ENCODE measurements at places on chromosomes 6 and 20. TPM values are rescaled to one million over a fixed set of nuclear protein-coding genes. Genes with fewer than 3 reads are reported as not detected.

DNA sequence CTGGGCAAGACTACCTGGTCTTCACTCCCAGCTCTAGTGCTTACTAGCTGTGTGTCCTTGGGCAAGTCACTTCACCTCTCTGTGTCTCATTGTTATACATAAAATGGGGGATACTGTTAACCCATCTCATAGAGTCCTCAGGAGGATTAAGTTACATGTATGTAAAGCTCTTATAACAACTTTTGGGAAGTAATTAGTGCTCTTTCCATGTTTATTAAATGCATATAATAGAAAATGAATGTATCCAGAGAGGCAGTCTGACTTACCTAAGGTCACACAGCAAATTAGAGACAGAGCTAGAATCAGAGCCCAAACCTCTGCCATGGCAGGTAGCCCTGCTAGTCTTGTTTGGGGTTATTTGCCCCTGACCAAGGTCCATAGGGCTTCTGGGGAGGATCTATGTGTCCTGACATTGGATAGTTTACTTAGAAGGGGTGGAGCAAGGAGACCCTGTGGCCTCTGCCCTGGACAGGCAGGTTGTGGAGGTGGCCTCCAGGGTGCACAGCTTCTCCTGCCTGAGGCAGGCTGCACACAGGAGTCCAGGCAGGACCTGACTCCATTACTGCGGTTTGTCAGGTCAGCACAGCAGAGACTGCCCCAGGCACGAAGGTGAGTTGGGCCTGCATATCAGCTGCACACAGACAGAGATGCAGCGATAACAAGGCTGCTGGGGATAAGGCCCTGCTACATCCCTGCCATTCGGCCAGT, 8.4 kb upstream of the MAPK13 start:
- no peak overlapping the region for H3K27ac ChIP-seq
- H3K36me3 ChIP-seq, result no peaks in the 10 kb centered on the region
- no peak for DNase-seq
- H3K27me3 ChIP-seq, result no peaks in the 10 kb centered on the region
- no peak overlapping the region for H3K4me3 ChIP-seq
- no peaks in the 10 kb centered on the region for H3K4me1 ChIP-seq

KHDRBS2 gene
- 6.3 TPM for total RNA-seq

GRCh38 chr6:62367601-62368000, 81.6 kb upstream of the KHDRBS2 start:
- no peaks in the 10 kb centered on the region for H3K27me3 ChIP-seq
- H3K4me3 ChIP-seq, result no peak overlapping the region
- DNase-seq, result peak; percentile 4

DNA sequence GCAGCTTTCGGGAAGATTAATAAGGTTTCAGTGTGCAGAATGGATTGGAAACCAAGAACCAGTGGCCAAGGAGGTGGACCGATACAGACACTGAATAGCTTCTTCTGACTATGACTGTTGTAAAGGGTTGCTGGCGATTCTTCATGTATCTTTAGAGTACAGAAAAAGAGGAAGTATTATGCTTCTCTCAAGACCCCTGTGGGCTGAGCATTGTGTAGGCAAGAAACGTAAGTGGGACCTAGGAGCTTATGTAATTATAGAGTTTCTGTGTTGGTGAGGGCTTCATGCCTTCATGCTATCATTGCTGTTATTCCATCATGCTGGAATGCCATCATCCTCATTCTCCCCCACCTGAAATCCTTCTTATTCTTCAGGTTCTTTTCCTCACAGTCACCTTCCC, 105.4 kb upstream of the AKIRIN2 start:
- no peaks in the 10 kb centered on the region for H3K4me1 ChIP-seq
- no peaks in the 10 kb centered on the region for H3K36me3 ChIP-seq
- H3K27me3 ChIP-seq, result no peaks in the 10 kb centered on the region
- DNase-seq, result no peak
- H3K27ac ChIP-seq, result no peak overlapping the region

PRICKLE4 gene
- 6.9 TPM for total RNA-seq

GRCh38 chr6:137490006-137490905, 3.9 kb downstream of the OLIG3 start:
- H3K27ac ChIP-seq, result no peak overlapping the region
- H3K4me3 ChIP-seq, result no peak overlapping the region
- peaks cover 22% of the 10 kb centered on the region for H3K4me1 ChIP-seq
- peak; percentile 16 for DNase-seq
- peaks cover 19% of the 10 kb centered on the region for H3K27me3 ChIP-seq

DNA sequence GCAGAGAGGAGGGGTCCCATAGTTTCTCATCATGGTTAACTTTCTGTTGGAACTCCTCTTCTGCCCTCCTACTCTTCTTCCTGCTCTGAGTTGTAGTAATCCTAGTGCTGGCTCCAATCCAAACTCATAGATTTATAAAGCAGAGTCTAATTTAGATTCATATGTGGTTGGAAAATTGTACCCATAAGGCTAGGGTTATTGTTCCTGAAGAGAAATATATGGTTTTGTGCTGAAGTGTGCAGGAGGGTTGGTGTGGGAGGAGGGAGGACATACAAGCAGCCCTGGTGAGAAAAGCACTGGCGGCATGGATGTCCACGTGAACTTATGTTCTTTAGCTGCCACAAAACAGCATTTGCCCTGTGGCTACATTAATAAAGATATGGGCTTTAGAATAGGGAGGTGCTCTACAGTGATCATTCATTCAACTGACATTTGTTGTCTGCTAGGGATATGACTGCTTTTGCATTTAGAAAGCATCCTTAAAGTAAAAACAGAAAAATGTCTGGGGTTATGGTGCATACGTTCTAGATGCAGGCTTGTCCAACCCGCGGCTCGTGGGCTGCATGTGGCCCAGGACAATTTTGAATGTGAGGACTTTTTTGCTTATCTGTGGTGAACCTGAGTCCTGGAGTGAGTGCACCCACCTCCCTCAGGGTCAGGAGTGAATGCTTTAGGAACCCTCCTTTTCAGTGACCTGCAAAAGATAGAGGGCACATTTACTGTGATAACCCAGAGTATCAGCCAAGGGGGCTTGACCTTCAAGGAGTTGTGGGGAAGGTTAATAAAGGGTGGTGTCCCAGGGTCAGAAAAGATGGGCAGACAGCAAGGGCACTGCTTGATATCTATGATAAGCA, 4.1 kb downstream of the HLA-A start:
- H3K4me3 ChIP-seq, result no peak overlapping the region
- H3K36me3 ChIP-seq, result peaks cover 5% of the 10 kb centered on the region
- H3K27ac ChIP-seq, result no peak overlapping the region
- H3K4me1 ChIP-seq, result peaks cover 10% of the 10 kb centered on the region

- H3K27ac ChIP-seq, result no peak overlapping the region
- no peaks in the 10 kb centered on the region for H3K36me3 ChIP-seq
- H3K27me3 ChIP-seq, result no peaks in the 10 kb centered on the region
- peaks cover 2% of the 10 kb centered on the region for H3K4me1 ChIP-seq
- H3K4me3 ChIP-seq, result no peak overlapping the region
- DNase-seq, result peak; percentile 37
Measured at GRCh38 chr6:41288030-41288753, 1.7 kb upstream of the TREM1 start.

DNA sequence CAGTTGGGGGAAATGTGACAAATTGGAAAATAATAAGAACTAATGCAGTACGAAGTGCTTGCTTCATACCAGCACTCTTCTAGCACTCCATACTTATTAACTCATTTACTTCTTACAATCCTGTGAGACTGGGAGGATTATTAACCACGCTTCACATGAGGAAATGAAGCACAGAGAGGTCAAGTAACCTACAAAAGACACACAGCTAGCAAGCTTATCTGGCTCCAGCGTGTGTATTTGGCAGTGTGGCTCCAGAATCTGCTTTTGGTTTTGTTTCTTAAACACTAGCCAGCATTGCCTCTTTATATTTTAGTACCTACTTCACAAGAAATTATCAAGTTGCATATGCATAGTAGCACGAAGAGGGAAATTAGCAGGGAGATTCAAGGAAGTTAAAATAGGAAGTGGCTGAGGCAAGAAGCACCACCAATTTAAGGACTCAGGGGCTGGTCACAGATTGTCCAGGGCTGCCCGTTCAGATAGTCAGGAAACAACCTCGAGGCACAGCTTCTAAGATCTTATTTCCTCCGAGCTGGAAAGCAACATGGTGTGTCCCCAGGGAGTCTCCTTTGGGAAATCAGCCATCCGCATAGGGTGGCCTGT, 302.7 kb upstream of the PRDM1 start:
- no peak for DNase-seq
- H3K4me1 ChIP-seq, result no peaks in the 10 kb centered on the region
- H3K4me3 ChIP-seq, result no peak overlapping the region

DNA sequence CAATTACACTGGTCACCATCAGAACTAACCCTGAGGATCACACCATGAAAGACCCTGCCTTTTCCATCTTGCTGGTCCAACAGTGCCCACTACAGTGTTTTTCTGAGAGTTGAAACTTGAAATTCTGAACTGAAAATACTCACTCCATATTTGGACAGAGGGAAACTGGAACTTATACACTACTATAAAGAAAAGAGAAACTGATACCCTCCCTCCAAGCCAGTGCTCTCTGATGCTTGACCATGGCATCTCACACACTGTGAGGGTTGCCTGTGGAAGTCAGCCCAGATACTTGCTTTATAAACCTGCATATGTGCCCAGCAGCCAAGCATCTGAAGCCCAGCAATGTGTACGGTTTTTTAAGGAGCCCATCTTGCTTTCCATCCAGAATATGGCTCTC, 108.7 kb downstream of the FOXA2 start:
- H3K27ac ChIP-seq, result no peak overlapping the region
- H3K36me3 ChIP-seq, result no peaks in the 10 kb centered on the region
- no peak for DNase-seq
- no peak overlapping the region for H3K4me3 ChIP-seq
- H3K4me1 ChIP-seq, result no peaks in the 10 kb centered on the region

GRCh38 chr20:55375920-55376319, 629.4 kb downstream of the CBLN4 start:
- DNase-seq, result no peak
- no peak overlapping the region for H3K4me3 ChIP-seq
- no peaks in the 10 kb centered on the region for H3K27me3 ChIP-seq
- H3K36me3 ChIP-seq, result no peaks in the 10 kb centered on the region

SNTA1 gene
- total RNA-seq, result 5.0 TPM

COL10A1 gene
- not detected for total RNA-seq

DNA sequence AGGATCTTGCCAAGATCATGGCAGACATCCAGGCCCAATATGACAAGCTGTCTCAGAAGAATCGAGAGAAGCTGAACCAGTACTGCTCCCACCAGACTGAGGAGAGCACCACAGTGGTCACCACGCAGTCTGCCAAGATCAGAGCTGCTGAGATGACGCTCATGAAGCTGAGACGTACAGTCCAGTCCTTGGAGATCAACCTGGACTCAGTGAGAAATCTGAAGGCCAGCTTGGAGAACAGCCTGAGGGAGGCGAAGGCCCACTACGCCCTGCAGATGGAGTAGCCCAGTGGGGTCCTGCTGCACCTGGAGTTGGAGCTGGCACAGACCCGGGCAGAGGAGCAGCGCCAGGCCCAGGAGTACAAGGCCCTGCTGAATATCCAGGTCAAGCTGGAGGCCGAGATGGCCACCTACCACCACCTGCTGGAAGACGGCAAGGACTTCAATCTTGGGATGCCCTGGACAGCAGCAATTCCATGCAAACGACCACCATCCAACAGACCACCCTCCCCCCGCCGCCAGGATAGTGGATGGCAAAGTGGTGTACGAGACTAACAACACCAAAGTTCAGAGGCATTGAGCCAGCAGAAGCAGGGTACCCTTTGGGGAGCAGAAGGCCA, 44.7 kb upstream of the GRM4 start:
- DNase-seq, result no peak
- H3K27ac ChIP-seq, result no peak overlapping the region
- no peaks in the 10 kb centered on the region for H3K36me3 ChIP-seq
- H3K4me1 ChIP-seq, result no peaks in the 10 kb centered on the region
- no peaks in the 10 kb centered on the region for H3K27me3 ChIP-seq
- no peak overlapping the region for H3K4me3 ChIP-seq

DNA sequence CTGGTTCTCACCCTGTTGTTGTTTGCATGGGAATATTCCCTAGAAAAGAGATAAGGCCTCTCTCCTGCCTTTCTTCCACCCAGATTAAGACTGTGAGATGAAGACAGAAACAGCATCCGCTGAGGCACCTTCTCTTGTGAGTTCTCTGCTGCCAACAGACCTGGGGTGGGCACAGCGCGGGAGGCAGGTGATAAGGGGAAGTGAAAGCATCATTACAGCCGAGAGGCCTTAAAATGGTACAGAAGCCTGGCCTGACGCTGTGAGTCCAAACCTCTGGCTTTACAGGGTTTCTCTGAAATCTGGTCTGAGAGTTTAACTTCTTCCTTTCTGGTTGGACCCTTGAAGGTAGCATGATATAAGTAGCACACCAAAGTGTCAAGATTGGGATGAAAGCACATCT, 21.0 kb upstream of the IYD start:
- H3K27ac ChIP-seq, result no peak overlapping the region
- no peaks in the 10 kb centered on the region for H3K4me1 ChIP-seq
- H3K27me3 ChIP-seq, result no peaks in the 10 kb centered on the region
- no peak overlapping the region for H3K4me3 ChIP-seq

MCHR2 gene
- total RNA-seq, result not detected

GRCh38 chr6:166624275-166624674, 2.8 kb downstream of the RPS6KA2 start:
- peak overlapping the region; percentile 56 for H3K27ac ChIP-seq
- H3K27me3 ChIP-seq, result no peaks in the 10 kb centered on the region
- peak; percentile 69 for DNase-seq
- H3K4me3 ChIP-seq, result no peak overlapping the region

MICB gene
- 9.6 TPM for total RNA-seq

- no peak for DNase-seq
- H3K4me1 ChIP-seq, result no peaks in the 10 kb centered on the region
- H3K36me3 ChIP-seq, result no peaks in the 10 kb centered on the region
- H3K4me3 ChIP-seq, result no peak overlapping the region
Measured at GRCh38 chr6:78528926-78529325, 338.4 kb upstream of the IRAK1BP1 start.
